ENCODE measurements at places on chromosomes 16 and 17. TPM values are rescaled to one million over a fixed set of nuclear protein-coding genes. Genes with fewer than 3 reads are reported as not detected.

HS3ST3B1 gene
- 1.9 TPM for total RNA-seq

CPHXL2 gene
- not detected for total RNA-seq

ZNF668 gene
- total RNA-seq = 8.7 TPM

SLC38A8 gene
- total RNA-seq = 0.79 TPM

TNS4 gene
- not detected for total RNA-seq
